ENCODE measurements at places on chromosomes 11 and 22.
A peak's percentile ranks its signal among the peaks of the same experiment; 100 is the strongest.

DNA sequence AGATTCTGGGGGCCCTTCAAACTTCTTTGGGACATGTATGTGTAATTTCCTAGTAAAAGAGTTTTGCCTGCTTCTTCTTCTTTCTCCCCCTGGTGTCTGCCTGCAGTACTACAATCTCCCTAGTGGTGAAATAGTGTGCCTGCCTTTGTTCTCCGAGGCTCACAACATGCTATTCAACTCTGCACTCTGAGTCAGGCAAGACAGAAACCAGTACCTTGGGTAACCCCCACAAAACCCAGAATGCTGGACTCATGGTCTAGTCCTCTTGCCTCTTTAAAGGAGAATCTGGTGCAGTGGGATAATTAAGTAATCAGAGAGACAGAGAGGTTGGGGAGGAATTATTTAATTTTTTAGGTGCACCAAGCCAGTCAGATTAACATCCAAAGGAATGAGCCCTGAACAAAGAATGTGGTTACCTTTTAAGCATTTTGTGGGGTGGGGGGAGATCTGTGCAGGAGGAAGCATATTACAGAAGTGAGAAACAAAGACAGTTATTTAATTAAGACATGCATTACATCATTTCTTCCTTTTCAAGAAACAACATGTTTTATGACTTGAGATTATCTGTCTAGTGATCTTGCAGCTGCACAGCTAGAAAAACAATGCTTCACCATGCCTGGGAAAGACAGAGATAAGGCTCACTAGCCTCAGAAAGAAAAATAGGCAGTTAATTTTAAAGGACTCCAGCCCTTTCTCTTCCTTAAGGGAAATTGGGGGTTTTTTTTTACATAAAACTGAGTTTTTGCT, 11.0 kb upstream of the MS4A6A start:
- DNase-seq = peak; percentile 63

GRCh38 chr11:20474176-20474881, 86.8 kb downstream of the PRMT3 start:
- DNase-seq = no peak

GRCh38 chr22:28208036-28208435, 289.0 kb upstream of the PITPNB start:
- no peak for DNase-seq

GRCh38 chr11:92681586-92681985, 287.9 kb upstream of the MTNR1B start:
- no peak for DNase-seq

DNA sequence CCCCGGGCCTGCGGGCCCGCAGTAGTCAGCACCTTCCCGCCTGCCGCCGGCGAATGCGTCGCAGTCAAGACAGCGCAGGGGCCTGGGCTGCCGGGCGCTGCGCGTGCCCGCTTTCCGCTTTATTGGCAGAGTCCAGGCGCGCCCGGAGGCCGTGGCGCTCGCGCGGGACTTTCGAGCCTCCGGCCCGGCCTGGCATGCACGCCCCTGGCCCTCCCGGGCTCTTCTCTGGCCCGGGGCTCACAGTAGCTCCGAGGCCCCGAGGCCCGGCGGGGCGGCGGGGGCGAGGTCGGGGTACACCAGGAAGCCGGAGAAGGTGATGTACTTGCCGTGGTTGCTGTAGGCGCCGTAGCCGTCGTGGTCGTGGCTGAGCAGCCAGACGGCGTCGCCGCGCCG, 3.1 kb downstream of the FAM180B start:
- DNase-seq = no peak

- no peak for DNase-seq
These were observed 18.8 kb upstream of the PRSS23 start for GRCh38 chr11:86781546-86781945.

DNA sequence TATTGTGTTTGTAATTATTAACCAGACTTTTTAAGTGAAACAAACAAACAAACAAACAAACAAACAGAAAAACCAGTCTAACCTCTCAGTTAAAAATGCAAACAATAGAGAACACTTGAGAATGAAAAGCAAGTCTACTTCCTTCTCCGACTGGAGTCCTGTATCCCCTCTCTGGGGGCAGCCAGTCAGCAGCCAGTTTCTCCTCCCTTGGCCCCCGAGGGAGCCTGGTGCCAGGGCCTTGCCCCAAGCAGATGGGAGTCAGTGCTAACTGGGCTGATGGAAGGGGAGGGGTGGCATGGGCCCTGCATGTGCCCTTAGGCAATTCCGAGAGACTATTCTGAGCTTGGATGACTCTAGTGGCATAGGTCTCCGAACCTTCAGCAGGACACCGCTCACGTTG, 137.2 kb downstream of the GRIK4 start:
- no peak for DNase-seq

- DNase-seq = peak; percentile 75
These were observed 11.2 kb upstream of the BID start for GRCh38 chr22:17785185-17786184.

DNA sequence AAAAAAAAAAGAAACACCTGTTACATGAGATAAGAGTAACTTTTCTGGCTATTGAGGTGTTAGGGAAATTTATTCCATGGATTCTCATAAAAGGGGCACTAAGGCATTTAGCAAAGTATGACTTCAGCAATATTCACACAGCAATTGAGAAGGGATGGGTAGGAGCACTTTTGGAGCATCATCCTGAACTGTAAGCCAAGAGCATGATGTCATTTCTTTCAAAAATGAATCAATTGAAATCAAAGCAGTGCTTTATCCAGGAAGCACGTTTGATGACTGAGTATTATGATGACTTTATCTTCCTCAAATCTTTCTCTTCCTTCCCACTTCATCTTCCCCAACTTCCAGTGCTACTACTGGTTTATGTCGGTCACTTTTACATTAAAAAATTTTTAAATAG, 140.4 kb downstream of the MYO18B start:
- DNase-seq = no peak

DNA sequence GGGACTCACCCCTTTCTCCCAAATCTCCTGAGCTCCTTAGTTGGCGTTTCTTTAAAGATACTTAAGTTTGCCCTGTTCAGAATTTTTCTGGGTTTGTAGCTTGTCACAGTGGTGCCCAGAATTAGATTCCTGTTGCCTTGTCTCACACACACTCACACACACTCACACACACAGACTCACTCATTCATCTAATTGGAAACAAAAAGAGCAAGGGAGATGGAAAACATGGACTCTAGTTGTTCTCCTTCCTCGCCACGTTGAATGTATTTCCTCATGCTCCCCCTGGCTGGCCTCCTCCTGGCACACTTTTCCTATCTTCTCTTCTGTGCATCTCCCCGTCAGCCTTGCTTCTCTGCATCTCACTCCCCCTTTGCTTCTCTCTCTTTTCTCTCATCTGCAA, 752.3 kb downstream of the NTM start:
- no peak for DNase-seq

- DNase-seq = no peak
These were observed 21.3 kb upstream of the KRTAP5-7 start for GRCh38 chr11:71505781-71506180.

GRCh38 chr11:82210011-82210410, 523.7 kb downstream of the FAM181B start:
- DNase-seq = no peak

GRCh38 chr11:63770763-63771162, 2.2 kb upstream of the ZFTA start:
- DNase-seq = no peak

GRCh38 chr11:123707606-123708205, 33.8 kb downstream of the ZNF202 start:
- DNase-seq = peak; percentile 35

DNA sequence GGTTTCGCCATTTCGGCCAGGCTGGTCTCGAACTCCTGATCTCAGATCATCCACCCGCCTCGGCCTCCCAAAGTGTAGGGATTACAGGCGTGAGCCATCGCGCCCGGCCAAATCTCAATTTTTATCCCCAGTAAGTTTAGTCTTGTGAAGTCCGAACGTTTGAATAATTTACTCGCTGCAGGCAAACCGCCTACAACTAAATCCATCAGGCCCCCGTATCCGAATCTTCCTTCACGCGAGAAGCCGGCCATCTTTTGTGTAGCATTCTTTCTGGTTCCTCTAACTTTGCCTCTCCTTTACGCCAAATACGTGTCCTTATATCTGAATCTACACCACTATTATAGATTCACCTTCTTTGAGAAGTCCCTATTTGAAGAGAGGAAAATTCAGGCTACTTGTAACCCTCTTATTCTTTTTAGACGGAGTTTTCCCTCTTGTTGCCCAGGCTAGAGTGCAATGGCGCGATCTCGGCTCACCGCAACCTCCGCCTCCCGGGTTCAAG, 581 bp upstream of the EIF3L start:
- DNase-seq = peak; percentile 8

GRCh38 chr22:44464000-44464399, 34.0 kb downstream of the RTL6 start:
- no peak for DNase-seq

GRCh38 chr11:12329169-12329568, 48.2 kb upstream of the PARVA start:
- no peak for DNase-seq

DNA sequence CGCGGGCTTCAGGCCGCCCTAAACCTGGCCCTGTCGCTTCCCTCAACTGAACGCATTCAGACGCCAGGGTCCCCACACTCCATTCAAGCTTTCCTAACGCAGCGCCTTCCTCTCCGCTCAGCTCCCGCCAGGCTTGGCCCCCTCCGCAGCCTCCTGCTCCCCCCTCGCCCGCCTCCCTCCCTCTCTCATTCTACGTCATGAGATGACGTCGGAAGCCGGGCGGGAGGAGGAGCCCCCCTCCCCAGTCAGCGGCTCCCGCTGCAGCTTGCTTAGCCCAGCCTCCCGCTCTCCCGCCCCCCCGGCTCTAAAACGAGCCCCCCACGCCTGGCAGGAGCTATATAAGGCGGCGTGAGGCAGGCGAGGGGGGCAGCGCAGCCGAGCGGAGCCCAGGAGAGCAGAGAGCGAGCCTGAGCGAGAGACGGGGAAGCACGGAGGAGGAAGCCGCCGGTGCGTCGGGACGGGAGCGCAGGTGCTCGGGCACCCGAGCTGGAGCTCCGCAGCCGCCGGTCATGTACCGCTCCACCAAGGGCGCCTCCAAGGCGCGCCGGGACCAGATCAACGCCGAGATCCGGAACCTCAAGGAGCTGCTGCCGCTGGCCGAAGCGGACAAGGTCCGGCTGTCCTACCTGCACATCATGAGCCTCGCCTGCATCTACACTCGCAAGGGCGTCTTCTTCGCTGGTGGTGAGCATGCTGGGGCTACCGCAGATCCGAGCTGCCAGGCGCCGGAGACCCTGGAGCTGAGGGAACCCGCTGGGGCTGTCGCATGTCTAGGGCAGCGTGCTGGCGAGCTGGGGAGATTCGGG, at the start of gene NPAS4:
Gene NPAS4, plus strand, starts transcription at position 365 of the 806 bp plus-strand sequence. Its CDS starts 145 bp downstream, at position 510.
- no peak for DNase-seq

DNA sequence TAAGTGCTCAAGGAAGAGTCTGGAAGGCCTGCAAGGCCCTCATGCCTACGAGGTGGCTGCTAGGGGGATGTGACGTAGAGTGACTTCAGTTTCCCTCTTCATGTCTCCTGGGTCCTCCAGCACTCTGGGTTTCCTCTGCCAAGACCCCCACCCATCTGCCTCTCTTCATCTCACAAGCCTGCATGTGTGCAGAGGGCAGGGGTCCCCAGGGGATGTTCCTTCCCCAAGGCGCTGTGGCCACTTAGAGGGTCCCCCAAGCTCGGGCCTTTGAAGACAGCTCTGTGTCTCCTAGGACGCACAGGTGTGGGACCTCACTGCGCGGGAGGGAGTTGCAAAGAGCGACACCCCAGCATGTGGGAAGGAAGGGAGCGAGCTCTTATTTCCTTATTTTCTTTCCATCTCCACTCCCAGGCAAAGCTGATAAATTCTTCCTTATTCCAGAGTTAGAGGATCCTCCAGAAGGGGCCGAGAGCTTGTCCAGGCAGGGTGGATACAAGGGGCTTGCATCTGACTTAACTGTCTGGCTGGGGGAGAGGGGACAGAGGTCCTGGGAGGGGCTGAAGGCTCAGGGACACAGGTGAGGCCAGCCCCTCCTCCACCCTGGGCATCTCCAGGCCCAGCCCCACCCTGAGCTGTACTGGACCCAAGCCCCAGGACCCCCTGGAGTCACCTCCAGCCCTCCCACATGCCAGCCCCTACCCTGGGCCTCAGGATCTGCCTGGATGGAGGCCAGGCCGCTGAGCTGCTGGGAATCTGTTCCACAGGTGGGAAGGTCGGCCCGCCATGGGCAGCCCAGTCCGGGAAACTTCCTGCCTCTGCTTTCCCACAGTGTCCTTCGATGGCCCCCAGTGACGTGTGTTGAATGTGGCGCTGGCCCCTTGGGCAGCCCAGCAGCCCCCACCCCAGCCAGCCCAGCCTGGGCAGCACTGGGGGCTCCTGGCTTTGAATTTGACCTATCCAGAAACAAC, 59.7 kb upstream of the KCNQ1OT1 start:
- DNase-seq = no peak

GRCh38 chr11:2214527-2215229, 43.1 kb upstream of the TH start:
- no peak for DNase-seq

DNA sequence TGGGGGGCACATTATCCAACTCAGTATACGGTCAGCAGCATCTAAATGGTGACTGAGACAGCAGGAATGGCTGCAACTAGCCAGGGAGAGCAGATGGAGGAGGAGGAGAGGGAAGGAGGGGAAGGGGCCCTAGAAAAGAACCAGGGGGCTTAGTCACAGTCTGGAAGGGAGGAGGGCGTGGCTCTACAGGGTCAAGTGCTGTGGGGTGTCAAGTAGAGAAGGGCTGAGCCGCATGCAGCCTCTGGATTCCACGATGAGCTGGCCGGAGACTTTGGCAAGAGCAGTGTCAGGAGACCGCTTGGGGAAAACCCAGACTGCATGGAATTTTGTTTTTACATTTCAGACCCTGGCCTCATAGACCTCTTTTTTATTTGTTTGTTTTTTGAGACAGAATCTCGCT, 25.8 kb upstream of the PPFIA1 start:
- DNase-seq = no peak

Measured in CD4-positive, alpha-beta T cell treated with Interleukin-15 for 4 hours (primary cell).